ENCODE measurements at places on chromosomes 6 and 20. TPM values are rescaled to one million over a fixed set of nuclear protein-coding genes. Genes with fewer than 3 reads are reported as not detected.

DNA sequence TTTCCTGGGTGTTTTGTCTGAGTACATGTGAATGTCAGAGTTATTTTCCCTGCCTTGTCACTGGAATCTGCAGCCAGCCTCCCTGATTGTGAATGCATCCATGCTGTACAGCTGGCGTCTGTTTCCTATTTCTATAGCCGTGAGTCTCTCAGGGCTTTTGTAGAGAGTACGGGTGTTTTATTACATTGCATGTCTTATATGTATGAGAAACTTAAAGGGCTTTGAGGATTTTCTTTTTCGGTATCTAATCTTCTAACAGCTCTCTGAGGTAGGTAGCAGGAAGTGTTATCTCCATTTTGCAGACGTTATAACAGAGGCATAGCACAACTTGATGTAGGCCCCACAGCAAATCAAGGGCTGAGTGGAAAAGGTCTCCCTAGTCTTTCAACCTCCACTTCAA, 272.9 kb downstream of the PRL start:
- DNase-seq, result no peak

DNA sequence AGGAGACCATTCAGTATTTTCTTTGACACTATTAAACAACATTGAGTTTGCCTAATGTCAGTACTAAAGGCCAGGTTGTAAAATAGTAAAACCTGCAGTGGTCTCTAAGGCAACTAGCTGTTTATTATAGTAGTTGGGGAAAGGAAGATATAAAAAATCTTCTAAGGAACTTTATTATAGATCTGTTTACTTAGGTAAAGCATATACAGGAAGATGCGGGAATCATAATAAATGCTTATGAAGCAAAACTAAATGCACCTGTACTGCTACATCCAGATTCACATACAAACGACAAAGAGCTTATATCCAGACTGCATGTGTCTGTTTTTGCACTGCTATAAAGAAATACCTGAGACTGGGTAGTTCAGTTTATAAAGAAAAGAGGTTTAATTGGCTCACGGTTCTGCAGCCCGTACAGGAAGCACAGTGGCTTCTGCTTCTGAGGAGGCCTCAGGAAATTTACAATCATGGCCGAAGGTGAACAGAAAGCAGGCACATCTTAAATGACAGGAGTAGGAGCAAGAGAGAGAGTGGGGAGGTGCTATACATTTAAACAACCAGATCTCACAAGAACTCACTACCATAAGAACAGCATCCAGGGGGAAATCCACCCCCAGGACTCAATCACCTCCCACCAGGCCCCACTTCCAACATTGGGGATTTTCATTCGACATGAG, 8.7 kb upstream of the TRIM39 start:
- no peak for DNase-seq

GRCh38 chr6:87945966-87946365, 101.7 kb upstream of the SPACA1 start:
- DNase-seq, result no peak

Gene SIRPA
- 58.5 TPM for total RNA-seq

DNA sequence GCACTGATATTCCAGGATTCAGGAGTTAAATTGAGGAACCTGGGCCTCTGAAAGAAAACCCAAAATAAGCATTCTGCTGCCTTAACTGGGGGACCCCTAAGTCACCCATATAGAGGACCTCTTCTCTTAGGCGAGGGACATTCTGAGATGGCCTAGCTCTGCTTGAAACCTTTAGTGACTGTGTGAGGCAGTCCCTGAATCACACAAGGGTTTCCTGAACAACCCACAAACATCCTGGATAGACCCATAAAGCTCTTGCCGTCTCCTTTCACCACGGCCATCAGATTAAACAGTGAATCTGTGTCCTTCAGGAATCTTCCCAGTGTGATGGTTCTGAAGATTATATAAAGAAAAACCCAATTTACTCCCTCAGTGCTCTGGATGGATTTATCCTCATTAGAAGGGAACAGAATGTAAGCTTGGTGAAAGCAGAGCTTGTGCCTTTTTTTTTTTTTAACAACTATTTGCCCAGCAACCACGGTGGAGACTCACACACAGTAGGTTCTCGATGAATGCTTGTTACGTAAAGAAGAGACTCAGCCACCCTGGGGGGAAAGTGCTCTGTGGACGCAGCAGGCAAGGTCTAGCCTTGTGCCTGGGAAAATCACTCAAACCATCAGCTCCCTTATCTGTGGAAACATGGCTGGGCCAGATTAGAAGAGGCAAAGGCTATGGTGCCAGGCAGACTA, 39.1 kb upstream of the SIRPG start:
- no peak for DNase-seq

Gene ZNF322
- 7.8 TPM for total RNA-seq

Gene CRISP2
- not detected for total RNA-seq

Gene GABRR1
- 0.24 TPM for total RNA-seq

DNA sequence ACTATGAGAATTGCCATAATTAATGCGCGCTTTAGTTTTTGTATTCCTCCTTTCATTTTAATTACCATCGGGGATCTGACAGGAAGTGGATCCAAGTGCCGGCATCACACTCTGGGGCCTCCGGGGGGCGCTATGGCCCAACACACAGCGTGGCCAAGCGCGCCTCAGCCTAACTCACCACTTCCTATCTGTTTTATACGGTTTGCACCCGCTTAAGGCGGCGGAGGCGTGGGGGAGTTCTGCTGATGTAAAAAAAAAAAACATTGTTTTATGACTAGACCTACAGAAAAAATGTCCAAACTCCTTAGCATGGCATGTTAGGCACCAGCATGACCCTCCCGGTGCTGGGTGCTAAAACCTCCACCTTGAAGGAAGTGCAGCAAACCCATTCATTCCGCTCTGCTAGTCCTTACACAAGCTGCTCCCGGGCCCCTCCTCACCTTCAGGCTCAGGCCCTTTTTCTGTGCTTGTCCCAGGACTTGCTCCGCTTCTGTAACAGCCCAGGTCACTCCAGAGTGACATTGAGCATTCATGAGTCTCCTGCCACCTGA, 4.5 kb upstream of the EBF4 start:
- DNase-seq, result no peak

Gene PDYN
- not detected for total RNA-seq

Gene MYL9
- total RNA-seq, result 558 TPM

- DNase-seq, result no peak
These were observed 367.3 kb upstream of the EPHA7 start for GRCh38 chr6:93786474-93787330.

DNA sequence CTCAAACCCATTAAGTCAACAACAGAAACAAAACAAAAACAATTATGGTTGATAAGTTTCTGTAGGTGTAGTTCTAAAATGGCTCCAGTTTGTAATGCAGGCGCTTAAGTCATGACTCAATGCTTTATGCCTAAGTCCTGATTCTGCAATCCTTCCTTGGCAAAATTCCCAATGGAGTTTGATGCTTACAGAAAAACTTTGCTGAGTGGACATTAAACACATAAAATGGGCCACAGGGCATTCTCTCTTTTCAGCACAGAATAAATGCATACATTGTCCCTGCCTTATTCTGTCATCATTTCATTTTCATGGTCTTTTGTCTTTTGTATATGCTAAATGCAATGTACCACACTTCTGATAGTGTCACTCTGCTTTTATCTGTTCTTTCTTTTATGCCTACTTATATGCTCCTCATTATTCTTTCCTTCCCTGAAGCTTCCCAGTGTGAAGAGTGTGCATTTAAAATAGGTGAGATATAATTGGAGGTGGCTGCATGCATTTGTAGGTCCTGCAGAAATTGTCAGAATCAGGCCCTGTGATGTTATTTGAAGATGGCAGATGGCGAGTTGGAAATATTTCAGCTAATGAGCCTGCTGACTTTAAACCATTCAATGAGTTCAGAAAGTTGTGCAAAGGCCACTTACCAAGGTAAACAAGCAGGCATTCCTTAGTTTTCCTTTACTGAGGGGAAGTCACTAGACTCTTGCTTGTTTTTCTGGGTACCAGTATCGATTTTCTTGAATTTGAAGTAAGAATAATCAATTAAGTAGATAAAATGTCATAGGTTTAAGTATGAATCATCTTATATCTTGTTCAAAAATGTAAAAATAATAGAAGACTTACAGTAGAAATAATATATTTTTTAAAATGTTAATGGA, 313.1 kb downstream of the TRDN start:
- no peak for DNase-seq

- no peak for DNase-seq
These were observed 913 bp downstream of the BTN2A2 start for GRCh38 chr6:26383624-26384417.

GRCh38 chr6:75273009-75273408, 11.6 kb downstream of the TMEM30A start:
- DNase-seq, result no peak

- no peak for DNase-seq
These were observed 22.2 kb upstream of the MRGBP start for GRCh38 chr20:62773845-62774714.

Gene MUC21
- not detected for total RNA-seq

Gene SIRPD
- total RNA-seq, result not detected

Gene TTBK1
- total RNA-seq, result 0.15 TPM

- no peak for DNase-seq
These were observed 5.2 kb downstream of the BICRAL start for GRCh38 chr6:42787063-42787472.

Gene UNC5CL
- total RNA-seq, result 0.96 TPM
